Parietal lobe (tissue), 2 donors: ENCODE measurements at places on chromosomes 16 and 17. TPM values are rescaled to one million over a fixed set of nuclear protein-coding genes. Genes with fewer than 3 reads are reported as not detected.

Gene CES5A
- 1.3 TPM for total RNA-seq

Gene PROCA1
- total RNA-seq = 5.0 TPM

Gene TOB1
- 11.3 TPM for total RNA-seq

Gene KRTAP4-1
- not detected for total RNA-seq

Gene LPCAT2
- 2.2 TPM for total RNA-seq

Gene MGAT5B
- 53.8 TPM for total RNA-seq

Gene CHST6
- total RNA-seq = 0.94 TPM

Gene XPO6
- total RNA-seq = 129 TPM

Gene TERB1
- total RNA-seq = not detected

Gene NEUROD2
- 116 TPM for total RNA-seq

Gene MRC2
- total RNA-seq = 19.4 TPM

Gene NACA2
- not detected for total RNA-seq

Gene PITPNM3
- total RNA-seq = 13.8 TPM

Gene MARVELD3
- not detected for total RNA-seq

Gene FOXO3B
- total RNA-seq = 33.2 TPM

Gene BLTP2
- total RNA-seq = 200 TPM

Gene TCAP
- total RNA-seq = 2.5 TPM

Gene KCTD11
- total RNA-seq = 2.5 TPM

Gene KCNG4
- total RNA-seq = not detected

Gene TNP2
- total RNA-seq = not detected

Gene CLEC3A
- not detected for total RNA-seq

Gene RHBDF1
- total RNA-seq = 1.6 TPM

Gene NDUFAB1
- 57.6 TPM for total RNA-seq

Gene GRB7
- not detected for total RNA-seq

Gene TBX6
- total RNA-seq = 0.31 TPM

Gene MAP2K6
- total RNA-seq = 47.3 TPM

Gene DOC2B
- 43.2 TPM for total RNA-seq

Gene SLC25A10
- total RNA-seq = 6.6 TPM

Gene ITGB4
- 2.5 TPM for total RNA-seq

Gene CCL2
- 0.94 TPM for total RNA-seq

Gene KRT20
- total RNA-seq = not detected

Gene AKTIP
- total RNA-seq = 84.2 TPM

Gene PDILT
- not detected for total RNA-seq

Gene PPP1R9B
- 58.8 TPM for total RNA-seq

Gene SLC16A11
- not detected for total RNA-seq

Gene FCSK
- 13.5 TPM for total RNA-seq

Gene MT4
- total RNA-seq = not detected

Gene PDIA2
- total RNA-seq = 30.0 TPM

Gene RPGRIP1L
- 38.5 TPM for total RNA-seq

Gene CCL13
- total RNA-seq = not detected

Gene PRAC1
- not detected for total RNA-seq

Gene NT5C
- total RNA-seq = 23.2 TPM

Gene P2RX5
- total RNA-seq = 6.9 TPM

Gene CES3
- total RNA-seq = 2.5 TPM

Gene CCL5
- total RNA-seq = not detected

Gene ANKRD13B
- total RNA-seq = 65.1 TPM

Gene CHST5
- 0.94 TPM for total RNA-seq

Gene MYH1
- not detected for total RNA-seq

Gene HBA1
- 263 TPM for total RNA-seq

Gene MYH13
- not detected for total RNA-seq

Gene CMTM2
- total RNA-seq = not detected

Gene SLC35G6
- total RNA-seq = not detected

Gene OTOP3
- not detected for total RNA-seq
